NCI-H69 (cell line): ENCODE measurements at places on chromosomes 4 and X.

GRCh38 chr4:70839589-70840093, at the start of gene GRSF1:
Gene GRSF1 (minus strand): TSS chr4:70839890. CDS start chr4:70839827, 63 bp downstream.
- peak; percentile 88 for DNase-seq

GRCh38 chr4:16684935-16685334, 213.5 kb downstream of the LDB2 start:
- no peak for DNase-seq

GRCh38 chr4:142307857-142308256, 538.2 kb downstream of the INPP4B start:
- no peak for DNase-seq

DNA sequence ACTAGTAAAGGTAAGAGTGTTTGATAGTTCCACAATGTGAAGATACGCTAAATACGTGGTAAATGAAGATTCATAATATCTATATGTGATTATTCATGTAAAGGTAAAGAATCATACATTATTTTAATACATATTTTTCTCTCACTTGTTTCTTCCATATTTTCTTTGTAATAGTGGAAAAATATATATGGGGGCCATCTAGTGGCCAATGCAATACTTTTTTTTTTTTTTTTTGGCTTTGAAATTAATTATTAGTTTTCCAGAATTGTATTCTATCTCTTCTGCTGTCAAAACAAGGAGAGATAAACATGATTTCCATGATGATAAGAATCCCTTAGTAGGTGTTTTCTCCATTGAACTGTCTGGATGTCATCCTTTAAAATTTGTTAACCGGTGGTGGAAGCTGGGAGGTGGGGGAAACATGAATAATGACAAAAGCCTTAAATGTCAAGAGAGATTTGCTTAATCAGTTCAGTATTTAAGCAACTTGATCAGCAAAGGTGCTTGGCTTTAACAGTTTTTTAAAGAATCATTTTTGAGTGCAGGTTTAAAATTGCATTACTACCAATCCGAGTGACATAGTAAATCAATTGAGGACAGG, 508.7 kb upstream of the HTR2C start:
- no peak for DNase-seq

DNA sequence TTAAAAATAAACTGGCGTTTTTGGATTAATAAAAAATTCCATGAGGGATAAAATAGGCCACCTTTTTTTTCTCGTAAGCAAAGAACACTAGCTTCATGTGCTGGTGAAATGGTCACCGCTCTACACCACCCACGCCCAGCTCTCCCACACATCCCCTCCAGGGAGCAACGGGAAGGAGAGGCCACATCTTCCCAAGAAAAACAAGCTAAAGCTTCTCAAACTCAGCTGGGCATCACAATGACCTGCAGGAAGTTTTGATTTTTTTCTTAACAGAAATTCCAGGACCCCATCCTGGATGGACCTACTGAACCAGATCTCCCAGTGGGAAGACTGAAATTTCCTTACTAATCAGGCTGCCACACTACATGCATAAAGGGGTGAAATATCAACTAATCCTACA, 9.8 kb downstream of the TSPAN5 start:
- DNase-seq = no peak

- peak; percentile 80 for DNase-seq
Measured at GRCh38 chr4:111631215-111631999, 513.8 kb upstream of the FAM241A start.

DNA sequence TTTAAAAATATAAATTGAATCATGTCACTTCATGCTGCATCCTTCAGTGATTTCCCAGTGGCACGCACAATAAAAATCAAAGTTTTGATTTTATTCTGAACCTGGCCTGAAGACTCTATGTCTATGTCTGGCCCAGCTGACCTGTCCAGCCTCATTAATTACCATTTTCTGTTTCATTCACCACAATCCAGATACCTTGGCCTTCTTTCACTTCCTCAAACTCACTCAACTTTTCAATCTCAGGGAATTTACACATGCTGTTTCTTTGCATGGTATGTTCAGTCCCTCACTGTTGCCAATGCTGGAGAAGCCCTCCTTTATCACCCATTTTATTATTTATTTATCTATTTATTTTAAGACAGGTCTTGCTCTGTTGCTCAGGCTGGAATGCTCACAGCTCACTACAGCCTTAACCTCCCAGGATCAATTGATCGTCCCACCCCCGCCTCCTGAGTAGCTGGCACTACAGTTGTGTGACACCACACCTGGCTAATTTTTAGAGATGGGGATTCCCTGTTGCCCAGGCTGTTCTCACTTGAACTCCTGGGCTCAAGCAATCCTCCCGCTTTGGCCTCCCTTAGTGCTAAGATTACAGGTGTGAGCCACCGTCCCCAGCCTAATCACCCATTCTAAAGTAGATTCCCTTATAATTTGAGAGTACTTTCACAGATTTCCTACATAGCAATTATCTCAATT, 43.1 kb downstream of the ZGRF1 start:
- no peak for DNase-seq

DNA sequence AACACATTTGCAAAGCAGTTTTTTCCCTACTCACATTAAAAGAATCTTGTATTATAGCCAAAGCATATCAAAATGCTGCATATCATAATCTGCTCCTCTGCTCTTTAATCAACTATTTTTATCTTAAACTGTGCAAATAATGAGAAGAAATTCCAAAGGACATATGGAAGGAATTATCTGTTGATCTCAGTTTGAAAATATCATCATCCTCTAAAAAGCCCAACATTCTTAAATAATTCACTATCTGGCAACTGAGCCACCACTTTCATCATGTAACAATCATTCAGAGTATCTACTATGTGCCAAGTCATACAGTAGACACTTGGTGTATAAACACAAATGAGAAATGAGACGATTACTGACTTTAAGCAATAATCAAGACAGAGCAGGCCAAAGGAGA, 63.0 kb downstream of the PRSS12 start:
- no peak for DNase-seq

DNA sequence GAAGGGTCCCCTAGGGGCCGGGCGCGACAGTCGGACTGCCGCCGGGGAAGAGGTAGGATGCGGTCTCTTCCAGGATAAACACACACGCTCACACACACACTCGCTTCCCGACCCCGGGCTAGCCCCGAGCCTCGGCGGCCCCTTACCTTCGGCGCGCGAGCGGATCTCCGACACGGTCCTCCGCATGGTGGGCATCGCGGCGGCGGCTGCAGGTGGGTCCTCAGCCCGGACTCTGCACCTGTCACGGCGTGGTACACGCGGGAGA, 294 bp downstream of the ATP8A1 start:
- no peak for DNase-seq

DNA sequence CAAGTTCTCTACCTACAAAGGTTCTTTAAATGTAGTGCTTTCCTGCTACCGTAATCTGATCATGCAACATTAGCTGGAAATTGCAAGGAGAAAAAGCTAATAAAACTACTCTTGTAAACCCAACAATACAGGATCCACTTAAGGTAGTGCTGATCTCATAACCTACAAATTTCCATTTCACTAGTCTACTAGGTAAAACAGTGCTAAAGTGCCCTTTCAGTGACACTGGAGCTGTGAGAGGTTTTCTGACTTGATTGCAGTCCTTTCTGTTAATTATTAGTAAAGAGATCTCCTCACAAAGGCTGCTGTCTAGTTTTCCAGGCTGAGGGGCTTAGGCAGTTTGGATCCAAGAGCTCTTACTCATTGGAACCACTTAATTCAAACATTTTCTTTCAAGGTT, 1118.7 kb downstream of the SH3BGRL start:
- DNase-seq = no peak

DNA sequence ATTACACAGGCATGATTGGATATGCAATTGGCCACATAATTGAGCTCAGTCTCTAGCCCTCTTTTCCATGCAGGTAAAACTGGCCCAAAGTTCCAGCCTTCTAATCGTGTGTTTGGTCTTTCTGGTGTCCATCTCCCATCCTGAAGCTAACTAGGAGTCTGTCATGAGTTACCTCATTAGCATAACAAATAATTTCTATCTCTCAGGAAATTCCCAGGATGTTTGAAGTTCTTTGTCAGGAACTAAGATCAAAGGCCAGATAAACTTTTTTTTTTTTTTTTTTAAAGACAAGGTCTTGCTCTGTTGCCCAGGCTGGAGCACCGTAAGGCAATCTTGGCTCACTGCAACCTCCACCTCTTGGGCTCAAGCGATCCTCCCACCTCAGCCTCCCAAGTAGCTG, 15.8 kb downstream of the ATXN3L start:
- DNase-seq = no peak

DNA sequence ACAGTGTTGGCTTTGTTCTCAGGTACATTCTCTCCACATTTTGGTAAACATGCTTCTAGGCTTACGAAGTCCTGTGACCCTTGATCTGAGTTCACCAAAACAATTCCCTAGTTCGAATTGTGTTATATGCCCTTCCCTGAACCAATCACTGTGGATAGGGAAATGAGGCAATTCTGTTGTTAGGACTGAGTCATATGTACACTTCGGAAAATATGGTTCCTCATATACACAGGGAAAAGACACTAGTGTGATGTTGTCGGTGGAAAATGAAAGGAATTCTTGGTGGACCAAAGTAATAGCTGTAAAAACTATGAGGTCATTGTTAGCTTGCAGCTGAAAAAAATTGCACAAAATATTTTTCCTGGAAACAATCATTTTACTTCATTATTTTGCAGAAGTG, 46.6 kb upstream of the MAGEC2 start:
- no peak for DNase-seq

DNA sequence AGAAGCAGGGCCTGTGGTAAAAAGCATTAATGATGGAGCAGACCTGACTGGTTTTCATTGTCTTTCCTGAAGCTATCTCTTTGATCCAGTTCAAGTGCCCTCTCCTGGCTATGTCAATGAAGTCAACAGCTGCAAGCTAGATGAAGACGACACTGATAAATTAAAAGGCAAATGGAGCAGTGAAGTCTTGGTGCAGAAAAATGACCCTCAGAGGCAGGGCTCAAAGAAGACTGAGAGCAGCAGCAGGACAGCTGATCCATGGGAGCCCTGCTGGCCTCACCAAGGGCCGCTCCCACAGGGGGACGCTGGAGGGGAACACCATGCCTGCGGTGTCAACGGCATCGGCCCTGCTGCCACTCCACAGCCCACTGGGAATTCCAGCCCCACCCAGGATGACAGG, 96.2 kb downstream of the RELL1 start:
- no peak for DNase-seq

DNA sequence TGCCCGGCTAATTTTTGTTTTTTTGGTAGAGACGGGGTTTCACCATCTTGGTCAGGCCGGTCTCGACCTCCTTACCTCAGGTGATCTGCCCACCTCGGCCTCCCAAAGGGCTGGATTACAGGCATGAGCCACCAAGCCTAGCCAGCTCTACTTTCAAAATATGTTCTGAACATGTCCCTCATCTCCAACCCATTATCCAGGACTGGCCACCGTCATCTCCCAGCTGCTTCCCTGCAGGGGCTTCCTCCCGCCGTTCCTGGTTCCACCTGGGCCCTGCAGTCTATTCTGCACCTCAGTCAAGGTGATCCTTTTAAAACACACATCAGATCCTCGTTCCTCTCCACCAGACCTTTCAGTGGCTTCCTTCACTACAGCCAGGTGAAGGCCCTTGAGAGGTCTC, 80.9 kb upstream of the NKX1-1 start:
- no peak for DNase-seq

- no peak for DNase-seq
Measured at GRCh38 chrX:52870046-52870445, 2.2 kb upstream of the XAGE3 start.

- peak; percentile 55 for DNase-seq
Measured at GRCh38 chrX:16711893-16712547, 449 bp downstream of the CTPS2 start.

GRCh38 chrX:62928906-62929305, 422.2 kb downstream of the SPIN4 start:
- no peak for DNase-seq

GRCh38 chr4:168188754-168189153, 96.4 kb downstream of the ANXA10 start:
- DNase-seq = no peak

GRCh38 chr4:126081336-126081735, 766.6 kb downstream of the FAT4 start:
- no peak for DNase-seq

GRCh38 chrX:118350221-118350620, 4.3 kb downstream of the WDR44 start:
- DNase-seq = no peak

DNA sequence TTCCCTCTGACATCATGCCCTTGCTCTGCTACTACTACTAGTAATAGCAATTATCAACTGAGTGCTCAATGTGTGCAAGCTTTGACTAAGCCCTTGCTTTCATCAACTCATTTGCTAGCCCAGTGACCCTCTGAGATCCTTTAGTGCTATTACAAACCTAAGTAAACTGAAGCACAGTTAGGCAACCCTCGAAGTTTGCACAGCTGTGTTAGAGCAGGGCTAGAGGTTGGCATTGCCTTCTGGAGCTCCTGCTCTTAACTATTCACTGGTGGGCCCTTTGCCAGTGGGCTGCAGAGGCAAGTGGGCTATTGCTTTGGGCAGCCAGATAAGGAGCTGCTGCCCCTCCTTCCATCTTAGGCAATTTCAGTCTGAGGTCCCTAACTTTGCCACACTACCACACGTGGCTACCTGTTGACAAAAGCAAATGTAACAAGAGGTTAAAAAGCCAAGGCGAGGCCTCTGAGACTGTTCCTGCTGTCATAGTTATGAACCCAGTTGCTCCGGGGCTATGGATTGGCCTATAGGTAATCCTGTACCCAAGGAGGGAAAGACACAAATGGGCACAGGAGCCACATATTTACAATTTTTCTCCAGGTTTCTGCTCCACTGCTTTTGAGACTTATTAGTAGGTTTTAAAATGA, 41.5 kb upstream of the ANKRD50 start:
- DNase-seq = peak; percentile 96

DNA sequence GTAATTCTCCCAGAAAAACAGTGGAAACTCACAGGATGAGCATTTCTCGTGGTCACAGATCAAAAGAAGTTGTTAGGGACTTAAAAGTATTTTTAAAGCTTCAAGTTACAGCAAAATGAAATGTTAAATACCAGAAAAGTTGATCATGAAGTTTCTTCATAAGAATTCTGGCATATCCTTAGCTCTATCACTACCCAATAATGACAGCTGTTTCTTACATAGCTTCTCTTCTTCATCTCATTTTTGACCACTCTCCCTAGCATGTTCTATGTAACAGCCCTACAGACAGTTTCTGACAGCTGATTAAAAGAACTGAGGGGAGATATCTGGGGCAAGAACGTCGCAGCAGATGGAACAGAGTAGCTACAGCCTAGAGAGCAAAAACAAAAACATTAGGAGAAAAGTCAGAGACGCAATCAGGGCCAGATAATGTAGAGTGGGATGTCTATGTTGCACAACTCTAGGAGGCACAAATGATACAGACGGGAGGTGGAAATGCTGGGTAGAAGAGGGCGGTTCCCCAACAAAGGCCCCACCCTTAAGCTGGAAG, 108.7 kb downstream of the CORIN start:
- no peak for DNase-seq

DNA sequence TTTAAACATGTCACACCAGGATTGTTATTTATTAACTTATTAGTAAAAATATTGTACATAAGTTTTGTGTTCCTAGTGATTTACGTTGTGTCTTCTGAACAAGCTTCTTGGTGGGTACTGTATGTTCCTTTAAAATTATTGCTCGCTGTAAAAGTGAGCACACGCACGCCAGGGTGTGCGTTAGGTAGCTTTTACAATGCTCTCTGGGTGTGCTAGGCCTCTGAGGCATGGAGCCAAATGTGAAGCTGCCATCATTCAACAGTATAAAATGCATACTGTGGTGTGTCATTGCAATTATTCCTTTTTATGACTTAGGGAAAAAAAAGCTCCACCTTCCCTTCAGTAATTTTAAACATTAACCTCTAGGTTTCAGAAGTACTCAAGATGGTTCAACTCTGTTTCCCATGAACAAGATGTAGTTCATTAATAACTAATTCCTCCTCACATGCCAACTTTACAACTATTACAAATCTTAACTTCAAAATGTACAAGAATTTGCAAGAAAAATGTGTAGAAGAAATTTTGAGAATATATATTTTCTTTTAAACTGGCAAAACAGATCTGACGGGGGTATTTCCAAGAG, 42.4 kb downstream of the ATOH1 start:
- DNase-seq = peak; percentile 1
